ENCODE measurements at places on chromosomes 1 and 21.

DNA sequence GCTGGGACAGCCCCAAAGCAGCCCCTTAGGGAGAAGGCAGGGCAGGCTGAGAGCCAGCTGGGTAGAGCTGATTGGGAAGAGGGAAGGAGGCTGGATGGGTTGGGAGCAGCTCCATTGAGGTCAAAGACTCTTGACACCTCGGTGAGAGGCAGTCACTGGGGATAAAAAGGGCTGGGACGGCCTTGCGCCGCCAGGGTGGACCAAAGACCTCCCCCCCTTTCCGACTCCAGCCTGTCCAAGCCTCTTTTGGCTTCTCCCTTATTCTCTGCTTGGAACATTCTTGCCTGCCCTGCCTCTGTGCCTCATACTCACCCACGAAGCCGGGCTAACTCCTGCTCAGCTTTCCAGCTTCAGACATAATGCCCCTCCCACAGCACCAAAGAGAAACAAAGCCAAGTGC lies 51.1 kb downstream of the LRRC38 start:
- DNase-seq = no peak

- no peak for DNase-seq
Measured at GRCh38 chr1:3369446-3370076, 84.9 kb upstream of the ARHGEF16 start.

DNA sequence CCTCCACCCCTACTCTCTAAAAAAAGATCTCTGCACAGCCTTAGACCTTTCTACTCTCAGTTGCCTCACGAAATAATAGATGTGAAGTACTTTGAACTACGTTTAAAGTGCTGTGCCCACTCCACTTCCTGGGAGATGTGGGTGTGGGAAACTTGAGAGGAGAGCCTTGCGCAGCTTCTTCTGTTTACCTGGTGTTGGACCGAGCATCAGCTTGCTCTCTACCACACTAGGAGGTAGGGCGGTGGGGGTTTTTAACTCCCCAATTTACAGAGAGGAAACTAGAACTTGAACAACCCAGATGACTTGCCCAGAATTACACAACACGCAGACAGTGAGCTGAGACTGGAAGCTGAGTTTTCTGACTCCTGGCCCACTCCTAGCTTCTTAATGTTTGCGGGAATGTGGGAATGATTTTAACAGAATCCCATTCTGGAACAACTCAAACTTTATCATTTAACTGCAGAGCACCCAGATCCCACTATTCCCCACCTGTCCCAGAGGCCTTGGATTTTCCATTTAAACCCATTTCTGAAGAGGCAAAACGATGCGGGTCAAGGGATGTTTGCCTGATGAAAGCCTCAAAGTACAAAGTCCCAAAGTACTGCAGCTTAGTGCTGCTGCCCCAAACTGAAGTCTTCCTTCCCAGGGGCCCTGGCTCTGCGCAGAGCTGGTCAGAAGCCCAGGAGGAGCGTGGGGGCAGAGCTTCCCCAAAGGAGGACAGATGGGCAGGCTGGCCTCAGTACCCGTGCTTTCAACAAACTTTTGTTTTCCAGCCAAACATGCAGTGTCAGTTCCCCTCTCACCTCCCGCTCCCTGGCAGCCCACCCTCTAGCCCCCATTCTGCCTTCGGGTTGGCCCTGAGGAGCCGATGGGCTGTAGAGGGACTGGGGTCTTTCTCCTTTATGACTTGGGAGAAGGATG lies 19.0 kb downstream of the BTG2 start:
- DNase-seq = no peak

- no peak for DNase-seq
Measured at GRCh38 chr1:93839753-93840152, 39.3 kb downstream of the DNTTIP2 start.

GRCh38 chr1:24266998-24267397 lies 52.2 kb upstream of the GRHL3 start:
- no peak for DNase-seq

DNA sequence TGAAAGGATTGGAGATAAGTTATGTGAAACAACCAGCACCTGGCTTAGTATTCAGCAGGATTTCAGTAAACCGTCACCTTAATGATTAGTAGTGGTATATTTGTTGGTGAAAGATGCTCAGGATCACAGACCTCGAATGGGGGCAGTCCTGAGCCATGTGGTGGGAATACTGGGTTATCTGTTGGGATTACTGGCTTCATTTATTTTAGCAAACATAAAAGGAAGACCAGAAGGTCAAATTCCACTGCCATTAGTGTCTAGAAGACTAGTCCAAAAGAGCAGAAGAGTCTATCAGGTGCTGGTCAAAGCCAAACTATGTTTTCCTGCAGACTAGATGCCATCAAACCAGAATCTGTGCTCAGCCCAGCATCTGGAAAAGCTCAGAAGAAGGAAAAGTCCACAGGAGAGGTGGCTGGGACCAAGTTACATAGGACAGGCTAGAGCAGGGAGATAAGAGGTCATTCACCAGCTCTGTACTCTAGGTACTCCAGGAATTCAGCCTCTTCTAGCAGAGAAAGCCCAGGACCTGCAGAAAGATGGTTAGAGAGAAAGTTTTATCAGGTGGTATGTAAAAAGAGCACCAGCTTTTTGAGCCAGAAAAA lies 343.4 kb downstream of the PLPP3 start:
- no peak for DNase-seq

DNA sequence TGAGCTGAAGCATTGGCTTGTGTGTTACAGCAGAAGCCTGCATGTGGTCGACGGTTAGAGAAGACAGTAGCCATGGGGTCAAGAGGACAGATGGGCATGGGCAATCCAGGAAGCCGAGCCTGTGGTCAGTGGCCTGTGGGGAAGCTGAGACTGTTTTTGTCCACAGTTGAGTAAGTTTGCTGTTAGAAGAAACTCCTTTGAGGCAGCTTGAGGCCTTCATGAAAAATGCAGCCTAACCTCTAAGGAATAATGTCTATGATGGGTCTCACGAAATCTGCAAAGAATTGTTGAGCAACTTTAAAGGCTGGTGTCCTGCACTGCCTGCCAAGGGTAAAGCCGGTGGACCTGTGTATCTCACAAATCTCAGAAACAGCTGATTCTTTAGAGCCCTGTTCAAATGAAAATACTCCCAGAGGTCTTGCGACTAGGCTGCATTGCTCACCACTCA lies 322.4 kb downstream of the SETD4 start:
- no peak for DNase-seq

GRCh38 chr1:197844651-197845050 lies 57.8 kb upstream of the C1orf53 start:
- no peak for DNase-seq

Data from activated CD4-positive, alpha-beta T cell treated with anti-CD3 and anti-CD28 coated beads for 24 hours (primary cell).